ENCODE measurements at places on chromosomes 4 and X.

DNA sequence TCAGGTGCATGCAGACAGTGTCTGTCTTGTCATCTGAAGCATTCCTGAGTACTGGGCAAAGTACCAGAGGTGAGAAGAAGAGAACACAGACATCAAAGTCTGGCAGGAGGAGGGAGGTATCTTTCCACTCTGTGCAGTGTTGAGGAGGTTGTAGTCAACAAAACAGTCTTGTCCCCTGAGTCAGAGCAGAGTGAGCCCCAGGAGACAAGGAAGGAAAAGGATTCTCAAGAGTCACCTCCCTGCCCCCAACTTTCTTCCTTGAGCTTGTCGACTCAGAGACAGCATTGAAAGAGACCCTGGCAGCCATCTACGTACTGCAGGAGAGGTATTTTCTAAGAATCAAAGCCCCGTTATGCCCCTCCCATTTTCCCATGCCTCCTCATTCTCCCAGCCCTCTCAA lies 4.4 kb upstream of the SRPX start:
- no peak for DNase-seq

DNA sequence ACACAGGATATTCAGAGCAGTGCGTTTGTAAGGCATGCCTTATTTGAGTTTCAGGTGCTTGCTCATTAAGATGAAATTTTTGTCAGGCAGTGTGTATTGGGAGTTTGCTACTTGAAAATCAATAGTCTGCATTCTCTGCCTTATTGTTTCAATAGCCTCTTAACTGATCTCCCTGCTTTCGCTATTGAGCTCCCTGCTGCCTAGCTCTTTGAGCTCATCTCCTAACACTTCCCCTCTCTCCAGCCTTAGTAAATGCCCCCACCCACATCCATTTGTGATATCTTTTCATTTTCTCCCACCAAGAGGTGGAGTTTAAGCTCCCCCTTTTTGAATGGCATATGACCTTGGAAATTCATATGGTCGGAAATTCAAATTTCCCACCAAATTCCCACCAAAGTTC lies 256.6 kb downstream of the IL1RAPL1 start:
- no peak for DNase-seq

DNA sequence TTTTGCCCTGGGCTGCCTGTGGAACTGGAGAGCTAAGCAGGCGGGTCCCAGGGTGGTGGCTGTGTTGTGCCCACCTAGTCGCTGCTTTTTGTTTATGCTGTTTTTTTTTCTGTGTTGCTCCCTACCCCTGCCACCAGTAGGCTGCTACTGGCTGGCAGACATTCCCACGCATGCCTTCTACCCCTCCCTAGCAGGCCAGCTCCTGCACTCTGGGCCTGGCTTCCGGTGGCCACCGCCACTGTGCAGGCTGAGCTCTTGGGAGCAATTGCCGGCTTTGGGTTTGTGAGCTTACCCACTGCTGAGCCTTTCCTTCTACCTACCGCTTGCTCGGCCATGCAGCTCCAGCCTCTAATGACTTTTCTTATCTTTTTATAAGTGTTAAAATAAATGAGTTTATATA lies 57.6 kb downstream of the RBM46 start:
- DNase-seq = no peak

DNA sequence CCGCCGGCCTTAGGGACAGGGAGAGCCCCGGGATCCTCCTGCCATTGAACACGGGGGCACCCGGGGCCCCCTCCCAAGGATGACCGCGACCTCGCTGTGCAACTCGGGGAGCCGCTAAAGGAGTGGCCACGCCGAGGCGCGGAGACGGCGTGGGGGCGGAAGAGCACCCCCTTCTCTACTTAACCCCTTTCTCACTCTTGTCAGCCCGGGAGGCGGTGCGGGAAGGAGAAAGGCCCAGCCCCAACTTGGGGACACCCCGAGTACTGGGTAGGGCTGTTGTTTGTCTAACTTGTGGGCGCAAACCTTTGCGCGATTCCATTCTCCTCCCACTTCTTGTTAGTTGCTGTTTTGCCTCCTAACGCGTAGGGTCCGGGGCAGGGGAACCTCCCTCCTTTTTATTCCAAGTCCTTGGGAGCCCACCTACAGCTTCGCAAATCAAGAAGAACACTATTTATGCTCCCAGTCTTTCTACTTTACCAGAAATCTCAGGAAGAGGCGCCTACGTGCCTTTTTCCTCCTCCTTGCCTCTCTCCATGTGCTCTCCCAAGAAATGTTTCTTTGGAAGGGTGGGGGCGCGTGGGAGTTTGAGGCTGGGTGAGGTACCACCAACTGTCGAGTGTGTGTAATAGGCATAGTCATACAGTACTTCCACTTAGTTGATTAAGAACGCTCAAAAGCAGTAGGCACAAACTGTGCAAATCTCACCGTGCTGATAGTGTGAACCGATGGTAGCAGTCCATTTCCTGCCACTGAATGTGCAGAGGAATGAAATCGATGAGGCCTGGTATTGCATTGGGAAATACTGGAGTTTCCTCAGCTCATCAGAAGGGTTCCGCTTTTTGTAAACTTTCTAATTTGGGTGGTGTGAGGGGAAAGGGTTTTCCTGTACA lies 813 bp downstream of the DIAPH2 start:
- peak; percentile 90 for DNase-seq

DNA sequence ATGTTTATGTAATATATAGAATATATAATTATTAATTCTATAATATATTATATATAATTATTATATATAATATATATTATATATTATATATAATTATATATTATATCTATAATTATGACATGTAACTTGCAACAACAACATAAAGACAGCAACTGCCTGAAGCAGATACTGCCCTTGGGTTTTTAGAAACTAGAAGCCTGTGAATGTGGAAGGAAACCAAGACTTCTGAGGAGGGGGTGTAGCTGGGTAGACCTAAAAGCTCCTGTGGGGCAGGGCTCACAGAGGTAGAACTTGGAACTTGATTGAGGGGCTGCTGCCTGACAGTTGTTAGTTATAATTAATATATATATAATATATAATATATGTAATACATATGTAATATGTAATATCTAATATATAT lies 167.2 kb upstream of the SLIT2 start:
- peak; percentile 25 for DNase-seq

- DNase-seq = no peak
Measured at GRCh38 chrX:15203694-15204093, 66.2 kb downstream of the ASB9 start.

GRCh38 chr4:32184186-32184585 lies 1464.0 kb downstream of the PCDH7 start:
- no peak for DNase-seq

GRCh38 chr4:184444953-184445309 lies 29.4 kb downstream of the IRF2 start:
- no peak for DNase-seq

- DNase-seq = no peak
Measured at GRCh38 chr4:15735536-15735935, 32.7 kb downstream of the BST1 start.

- DNase-seq = no peak
Measured at GRCh38 chrX:471281-471680, 84.6 kb upstream of the PPP2R3B start.

- peak; percentile 51 for DNase-seq
Measured at GRCh38 chrX:139930916-139931645, 1.8 kb downstream of the ATP11C start.
